ENCODE measurements at places on chromosomes 7 and 10.

DNA sequence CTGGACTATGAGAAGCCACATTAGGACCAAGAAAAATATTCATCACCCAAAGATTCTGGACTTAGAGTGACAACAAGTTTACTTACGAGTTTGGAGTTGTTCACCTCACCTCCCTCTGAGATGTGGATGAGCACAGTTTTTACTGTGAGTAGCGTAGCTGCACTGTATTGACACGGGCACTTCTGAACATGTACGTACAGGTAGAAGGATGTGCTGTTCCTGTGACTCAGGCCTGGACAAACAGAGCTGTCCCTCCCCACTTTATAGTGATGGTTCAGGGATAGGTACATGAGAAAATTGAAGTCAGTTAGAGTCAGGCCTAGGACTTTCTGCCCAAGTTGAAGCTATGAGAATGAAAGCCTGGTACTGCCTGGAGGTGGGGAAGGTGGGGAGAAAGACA, 80.9 kb upstream of the DYNC1I1 start:
- no peak for DNase-seq

DNA sequence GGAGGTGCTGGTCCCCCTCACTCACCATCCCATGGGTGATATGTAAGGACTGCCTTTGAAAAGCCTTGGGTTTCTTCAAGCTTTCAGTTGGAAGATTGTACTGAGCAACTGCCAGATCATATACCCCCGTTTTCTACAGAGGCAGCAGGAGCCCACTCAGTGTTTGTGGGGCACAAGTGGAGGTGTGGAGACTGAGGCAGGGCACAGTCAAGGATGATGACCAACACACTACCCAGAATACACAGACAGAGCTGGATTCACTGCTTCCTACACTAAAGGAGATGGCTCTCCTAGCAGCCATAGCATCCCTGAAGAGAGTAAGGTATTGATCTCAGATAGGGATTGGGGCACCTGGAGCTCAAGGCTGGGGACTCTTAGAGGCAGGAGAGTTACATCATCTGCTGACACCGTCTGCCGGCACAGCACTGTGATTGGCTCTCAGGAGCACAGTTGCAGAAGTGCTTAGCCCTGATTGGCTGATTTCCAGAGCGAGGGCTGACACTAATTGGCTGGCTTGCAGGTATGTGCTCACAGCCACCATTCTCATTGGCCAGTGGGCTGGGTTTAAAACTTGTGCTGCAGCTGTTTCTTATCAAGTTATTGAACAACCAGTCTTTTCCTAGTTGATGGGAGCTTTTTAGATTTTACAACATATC, 77.9 kb upstream of the PFKP start:
- no peak for DNase-seq

GRCh38 chr7:70807650-70808049, 324.3 kb upstream of the GALNT17 start:
- no peak for DNase-seq

GRCh38 chr10:69676301-69676700, 46.3 kb downstream of the FAM241B start:
- DNase-seq = no peak

- DNase-seq = no peak
Observed at GRCh38 chr10:60099998-60100747, 193.8 kb upstream of the CCDC6 start.

GRCh38 chr7:134458341-134458805, 527 bp downstream of the AKR1B1 start:
- DNase-seq = peak; percentile 31

DNA sequence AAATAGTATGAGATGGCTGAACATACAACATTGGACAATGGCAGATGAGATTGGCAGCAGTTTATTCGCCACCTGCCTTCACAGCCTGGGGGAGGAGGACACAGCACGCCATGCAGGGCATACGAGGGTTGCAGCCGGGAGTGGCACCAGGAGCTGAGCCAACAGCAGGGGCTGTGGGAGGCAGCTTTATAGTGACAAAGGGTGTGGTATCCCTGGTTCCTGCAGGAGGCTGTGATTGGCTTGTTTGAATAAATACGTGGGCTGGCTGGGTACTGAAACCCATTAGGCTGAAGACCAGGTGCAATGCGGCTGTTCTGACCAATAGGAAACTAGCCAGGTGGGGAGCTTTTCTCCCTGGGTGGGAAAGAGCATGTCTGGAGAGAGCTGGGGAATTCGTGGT, 68.9 kb upstream of the LEP start:
- DNase-seq = no peak

- DNase-seq = no peak
Observed at GRCh38 chr10:266974-267425, 131.7 kb downstream of the ZMYND11 start.

DNA sequence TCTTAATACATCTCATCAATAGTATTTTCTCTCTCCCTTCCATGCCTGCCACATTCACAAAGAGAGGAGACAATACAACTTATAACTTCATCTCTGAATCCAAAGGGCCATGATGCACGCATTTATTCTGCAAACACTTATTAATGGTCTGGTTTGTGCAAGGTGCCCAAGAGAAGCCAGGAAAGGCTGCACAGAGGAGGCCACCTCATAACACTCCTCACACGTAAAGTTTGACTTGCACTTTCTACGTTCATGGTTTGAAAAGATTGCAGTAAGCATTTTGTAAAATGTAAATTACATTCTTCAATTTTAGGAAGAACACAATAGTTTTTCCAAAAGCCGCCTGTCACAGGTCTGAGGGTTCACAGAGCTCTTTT, 1.2 kb upstream of the PALS2 start:
- DNase-seq = no peak

DNA sequence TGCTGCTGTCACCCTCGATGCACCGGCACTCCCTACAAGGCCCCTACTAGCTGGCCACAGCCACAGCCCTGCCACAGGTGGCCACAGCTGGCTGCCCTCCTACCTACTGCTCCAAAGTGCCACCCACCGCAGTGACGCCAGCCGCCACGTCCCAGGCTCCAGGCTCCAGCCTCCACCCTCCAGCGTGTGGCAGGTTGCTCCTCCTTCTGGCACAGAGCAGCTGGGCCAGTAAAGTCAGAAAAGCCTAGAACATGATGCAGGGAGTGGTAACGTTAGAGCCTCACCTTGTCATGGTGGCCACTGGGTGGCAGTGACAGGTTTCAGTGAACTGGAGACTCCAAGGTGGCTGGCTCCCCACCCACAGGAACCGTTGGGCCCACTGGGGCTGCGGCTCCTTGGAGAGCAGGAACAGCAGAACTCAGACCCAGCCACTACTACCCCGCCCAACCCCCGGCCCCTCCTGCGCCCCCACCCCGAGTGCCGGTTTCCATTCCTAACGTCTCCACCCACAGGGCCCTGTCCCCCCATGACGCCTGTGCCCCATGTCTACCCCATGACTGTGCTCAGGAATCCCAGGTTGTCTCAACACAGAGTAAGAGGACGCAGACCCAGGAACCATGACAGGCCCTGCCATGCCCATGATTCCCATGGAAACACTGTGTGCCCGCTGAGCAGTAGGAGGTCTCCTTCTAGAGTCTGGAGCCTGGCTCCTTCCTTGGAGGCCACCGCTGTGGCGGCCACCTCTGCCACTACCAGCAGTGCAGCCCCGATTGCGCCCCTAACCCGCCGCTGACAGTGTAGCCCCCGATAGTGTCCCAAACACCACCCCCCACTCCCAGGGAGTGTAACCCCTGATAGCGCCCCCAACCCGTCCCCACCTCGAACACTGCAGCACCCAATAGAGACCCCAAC, 52.3 kb upstream of the ZNF33B start:
- DNase-seq = no peak

DNA sequence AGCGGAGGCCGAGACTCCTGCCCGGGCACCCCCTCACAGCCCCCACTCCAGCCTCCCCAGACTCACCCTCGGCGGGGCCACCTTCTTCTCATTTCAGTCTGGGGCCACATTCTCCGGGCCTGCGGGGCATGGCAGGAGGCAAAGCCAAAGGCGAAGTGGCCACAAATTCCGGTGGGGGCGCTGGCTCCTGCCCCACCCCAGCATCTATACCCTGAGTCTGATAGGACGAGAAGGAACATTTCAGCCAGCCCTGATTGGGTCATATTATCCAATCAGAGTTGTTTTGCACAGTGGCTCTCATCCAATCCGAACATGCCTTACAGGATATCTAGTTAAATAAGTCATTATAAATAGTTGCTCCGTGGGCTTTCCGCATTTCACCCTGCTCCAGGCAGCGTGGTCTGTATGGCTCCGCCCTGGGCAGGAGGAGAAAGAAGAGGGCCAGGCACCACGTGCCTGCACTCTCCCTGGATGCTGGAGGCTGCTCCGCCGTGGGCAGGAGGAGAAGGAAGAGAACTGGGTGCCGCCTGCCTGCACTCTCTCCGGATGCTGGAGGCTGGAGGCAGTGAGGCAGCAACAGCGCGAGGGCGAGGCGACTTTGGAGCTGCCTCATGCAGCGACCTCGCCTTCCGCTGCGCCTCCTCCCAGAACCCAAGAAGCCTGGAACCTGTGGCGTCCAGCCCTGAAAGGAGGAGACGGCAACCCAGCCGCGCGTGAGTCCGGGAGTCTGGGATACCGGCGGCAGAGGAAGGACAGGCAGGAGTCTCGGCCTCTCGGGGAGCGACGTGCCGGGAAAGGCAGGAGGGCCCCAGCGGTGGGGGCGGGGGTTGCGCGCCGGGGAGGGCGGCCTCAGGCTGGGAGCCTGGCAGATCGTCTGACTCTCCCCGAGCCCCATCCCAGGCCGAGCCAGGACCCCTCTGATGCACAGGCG, 162.9 kb downstream of the ZNF33B start:
- no peak for DNase-seq

DNA sequence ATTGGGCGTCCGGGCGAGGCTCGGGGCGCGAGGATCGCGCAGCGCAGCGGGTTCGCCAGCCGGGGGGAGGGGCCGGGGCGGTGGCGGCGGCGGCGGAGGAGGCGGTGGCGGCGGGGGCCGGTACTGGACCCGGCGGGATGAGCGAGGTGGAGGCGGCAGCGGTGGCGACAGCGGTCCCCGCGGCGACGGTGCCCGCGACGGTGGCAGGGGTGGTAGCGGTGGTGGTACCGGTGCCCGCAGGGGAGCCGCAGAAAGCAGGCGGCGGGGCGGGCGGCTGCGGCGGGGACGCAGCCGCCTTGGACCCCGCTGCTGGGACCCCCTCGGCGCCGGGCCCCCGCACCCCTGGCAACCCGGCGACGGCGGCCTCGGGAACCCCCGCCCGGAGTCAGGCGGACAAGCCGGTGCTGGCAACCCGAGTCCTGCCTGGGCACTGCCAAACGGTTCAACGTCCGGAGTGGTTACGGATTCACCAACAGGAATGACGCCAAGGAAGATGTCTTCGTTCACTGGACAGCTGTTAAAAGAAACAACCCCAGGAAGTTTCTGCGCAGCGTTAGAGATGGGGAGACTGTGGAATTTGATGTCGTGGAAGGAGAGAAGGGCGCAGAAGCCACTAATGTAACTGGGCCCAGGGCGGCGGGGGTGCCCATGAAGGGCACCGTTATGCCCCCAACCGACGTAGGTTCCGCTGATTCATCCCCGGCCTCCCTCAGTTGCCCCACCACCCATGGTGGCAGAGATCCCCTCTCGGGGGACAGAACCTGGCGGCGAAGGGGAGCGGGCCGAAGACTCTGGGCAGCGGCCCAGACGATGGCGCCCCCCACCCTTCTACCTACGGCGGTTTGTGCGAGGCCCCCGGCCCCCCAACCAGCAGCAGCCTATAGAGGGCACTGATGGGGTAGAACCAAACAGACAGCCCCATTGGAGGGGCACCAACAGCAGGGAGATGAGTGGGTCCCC, 100.3 kb upstream of the CPXM2 start:
- no peak for DNase-seq

- DNase-seq = no peak
Observed at GRCh38 chr10:118045158-118045836, 1.4 kb downstream of the RAB11FIP2 start.

DNA sequence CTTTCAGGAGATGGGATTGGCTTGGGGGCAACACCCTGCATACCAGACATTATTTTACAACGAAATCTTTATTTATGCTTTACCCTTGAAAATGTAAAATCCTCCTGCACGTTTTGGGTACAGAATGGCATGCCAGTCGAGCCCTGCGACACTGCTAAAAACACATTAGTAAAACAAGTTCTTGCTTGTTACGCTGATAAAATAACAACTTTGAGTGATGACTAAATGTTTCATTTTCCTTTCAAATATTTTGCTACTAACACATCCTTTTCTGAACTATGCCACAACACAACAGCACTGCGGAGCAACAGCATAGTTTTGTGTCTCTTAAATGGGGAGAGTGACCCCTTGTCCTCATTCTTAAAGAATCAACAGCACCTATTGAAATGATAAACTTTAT, 76.0 kb upstream of the SEMA3D start:
- DNase-seq = no peak

DNA sequence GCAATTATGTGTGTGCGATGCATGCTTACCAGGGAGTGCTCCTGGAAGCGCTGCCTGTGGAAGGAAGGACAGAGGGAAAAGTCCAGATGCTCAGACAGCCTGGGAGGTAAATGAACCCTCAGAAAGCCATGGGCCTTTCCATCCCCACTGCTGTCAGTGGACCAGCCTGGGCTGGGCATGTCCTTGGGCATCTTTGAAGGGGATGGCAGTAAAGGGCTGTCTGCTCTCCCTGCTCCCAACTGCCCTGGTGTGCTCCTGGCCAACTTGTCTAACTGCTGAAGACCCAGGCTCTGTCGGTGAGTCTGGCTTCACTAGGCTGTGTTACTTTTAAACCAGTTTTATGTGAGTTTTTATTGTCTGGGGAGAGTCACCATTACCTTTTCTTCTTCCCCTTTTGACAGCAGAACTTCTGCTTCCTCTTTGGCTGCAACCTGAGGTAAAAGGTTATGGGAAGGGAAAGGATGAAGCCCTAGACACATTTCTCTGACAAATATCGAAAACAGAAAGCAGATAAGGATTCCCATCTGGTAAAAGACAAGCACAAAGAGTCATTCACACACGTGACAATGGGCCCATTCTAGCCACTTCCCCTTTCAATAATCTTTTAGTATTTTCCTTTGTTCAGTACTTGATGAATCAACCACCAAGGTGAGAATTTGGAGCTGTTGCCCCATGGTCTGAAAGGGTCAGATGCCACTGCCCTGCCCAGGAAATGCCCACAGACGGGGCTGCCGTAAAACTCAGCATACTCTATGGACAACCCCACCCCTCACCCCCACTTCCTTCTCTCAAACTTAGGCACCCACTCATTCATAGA, 27.6 kb upstream of the PIK3AP1 start:
- DNase-seq = no peak

DNA sequence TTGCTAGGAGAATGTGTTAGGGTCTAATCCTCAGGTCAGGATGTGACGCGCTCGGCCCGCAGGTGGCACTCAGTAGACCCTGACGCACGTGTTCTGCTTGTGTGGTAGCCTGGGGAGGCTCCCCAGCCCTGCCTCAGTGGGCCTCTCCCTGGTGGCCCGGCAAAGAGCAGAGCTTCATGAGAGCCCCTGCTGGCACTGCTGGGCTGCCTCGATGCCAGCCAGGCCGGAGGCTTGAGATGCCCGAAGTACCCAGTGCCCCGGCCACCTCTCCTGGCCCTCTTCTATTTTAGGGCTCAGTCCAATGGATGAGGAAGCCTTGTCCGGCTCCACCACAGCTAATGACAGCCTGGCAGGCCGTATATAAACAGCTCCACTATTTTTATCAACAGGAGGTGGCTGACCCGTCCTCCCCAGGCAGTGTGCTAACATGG, 42.0 kb downstream of the PRF1 start:
- DNase-seq = no peak

GRCh38 chr10:5622186-5622960, 44.0 kb downstream of the ASB13 start:
- no peak for DNase-seq

- DNase-seq = no peak
Observed at GRCh38 chr10:29346296-29347001, 57.6 kb downstream of the LYZL1 start.

- no peak for DNase-seq
Observed at GRCh38 chr10:78864761-78865537, 203.8 kb upstream of the ZMIZ1 start.
